Urothelium cell line (cell line): ENCODE measurements at places on chromosomes 5 and 9.

DNA sequence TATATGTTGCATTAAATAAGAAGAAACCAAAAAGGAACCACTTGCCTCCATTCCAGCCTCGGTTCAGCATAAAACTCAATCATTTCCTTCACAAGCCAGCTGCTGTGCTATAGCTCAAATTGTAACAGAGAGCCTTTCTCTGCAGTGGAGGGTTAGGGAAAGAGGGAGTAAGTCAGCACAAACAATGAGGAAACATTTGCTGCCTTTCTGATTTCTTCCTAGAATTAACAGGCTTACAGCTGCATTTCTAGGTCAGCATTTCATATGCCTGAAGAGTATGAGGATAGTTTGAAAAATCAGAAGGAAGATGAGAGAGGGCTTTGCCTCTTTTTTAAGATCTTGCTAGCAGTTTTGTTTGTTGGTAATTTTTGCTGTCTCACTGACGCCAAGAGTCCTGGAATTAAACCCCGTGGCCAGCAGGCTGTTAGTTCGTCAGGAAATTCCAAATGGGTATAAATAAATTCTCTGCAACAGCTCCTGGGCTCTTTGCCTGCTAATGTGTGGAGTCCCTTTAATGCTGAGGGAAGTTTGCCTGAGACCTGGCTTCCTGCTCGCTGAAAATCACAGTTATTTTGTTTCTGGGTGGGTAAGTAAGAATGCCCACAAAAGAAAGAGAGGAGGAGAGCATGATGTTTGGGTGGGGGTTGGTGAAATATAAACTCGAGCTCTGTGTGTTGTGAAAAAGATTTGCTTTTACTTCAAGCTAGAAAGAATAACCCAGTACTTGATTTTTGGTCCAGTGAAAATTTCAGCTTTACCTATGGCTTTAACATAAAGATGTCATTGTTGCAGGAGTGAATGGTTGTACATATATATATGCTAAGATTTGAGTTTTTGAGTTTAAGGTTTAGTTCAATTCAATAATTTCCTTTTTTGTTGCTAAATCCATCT lies 148.1 kb upstream of the DMRT1 start:
- DNase-seq = no peak

GRCh38 chr5:139481580-139482049 lies 943 bp downstream of the STING1 start:
- no peak for DNase-seq

DNA sequence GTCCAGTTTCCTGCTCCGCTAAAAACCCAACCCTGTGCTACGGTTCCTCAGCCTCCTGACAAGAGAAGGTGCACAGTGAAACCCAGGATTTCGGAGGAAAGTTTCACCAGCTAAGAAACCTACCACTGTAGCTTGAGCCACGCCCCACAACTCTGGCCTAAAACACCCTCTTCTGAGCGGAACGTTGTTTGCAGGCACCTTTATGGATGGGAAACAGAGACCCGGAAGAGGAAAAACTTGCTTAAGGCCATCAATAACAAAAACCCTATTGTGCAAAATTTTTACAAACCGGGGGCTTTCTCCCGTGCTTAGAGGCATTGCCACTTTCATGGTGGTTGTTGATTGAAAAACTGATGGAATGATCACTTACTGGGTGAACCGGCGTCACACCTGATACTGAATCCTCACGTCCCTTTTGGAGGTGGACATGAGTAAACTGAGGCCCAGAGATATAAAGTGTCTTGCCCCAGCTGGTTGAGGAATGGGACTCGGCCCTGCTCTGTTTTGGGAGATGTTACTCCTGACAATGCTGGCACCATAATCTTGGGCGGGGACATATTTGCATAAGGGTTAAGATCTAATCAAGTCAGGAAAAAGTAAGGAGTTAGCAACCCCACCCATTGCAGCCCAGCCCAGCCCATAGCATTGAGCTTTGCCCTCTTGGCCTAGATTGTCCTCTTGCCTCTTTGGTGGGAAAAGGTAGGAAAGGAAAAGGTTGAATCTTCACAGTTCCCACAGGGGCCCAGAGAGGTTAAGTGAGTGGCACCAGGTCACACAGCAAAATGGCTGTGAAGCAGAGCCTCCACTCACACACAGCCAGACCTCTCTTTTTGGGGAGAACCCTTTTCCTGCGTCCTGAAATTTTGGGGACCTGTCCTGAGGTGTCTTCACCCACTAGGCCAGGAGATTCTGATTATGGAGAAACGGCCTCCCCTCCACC lies 23.2 kb upstream of the PTGS1 start:
- no peak for DNase-seq

DNA sequence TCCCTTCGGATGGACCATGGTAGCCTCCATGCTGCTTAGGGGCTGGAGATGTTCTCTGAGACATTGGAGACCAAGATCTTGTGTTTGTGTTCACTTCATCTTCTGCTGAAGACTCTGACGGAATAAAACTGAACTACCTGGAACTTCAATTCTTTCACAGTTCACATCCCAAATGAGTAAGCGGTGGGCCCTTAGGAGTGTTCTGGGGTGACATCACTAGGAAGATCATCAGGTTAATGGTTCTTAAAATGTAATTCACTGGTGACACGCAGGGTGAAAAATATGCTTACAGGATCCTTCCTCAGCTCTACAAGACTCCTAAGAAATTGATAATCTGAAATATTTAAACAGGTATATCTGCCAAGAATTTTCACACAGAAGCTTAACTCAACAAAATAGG lies 561.5 kb downstream of the SEMA5A start:
- no peak for DNase-seq

- DNase-seq = no peak
These were observed 500.2 kb upstream of the NUDT12 start for GRCh38 chr5:104062621-104063377.

DNA sequence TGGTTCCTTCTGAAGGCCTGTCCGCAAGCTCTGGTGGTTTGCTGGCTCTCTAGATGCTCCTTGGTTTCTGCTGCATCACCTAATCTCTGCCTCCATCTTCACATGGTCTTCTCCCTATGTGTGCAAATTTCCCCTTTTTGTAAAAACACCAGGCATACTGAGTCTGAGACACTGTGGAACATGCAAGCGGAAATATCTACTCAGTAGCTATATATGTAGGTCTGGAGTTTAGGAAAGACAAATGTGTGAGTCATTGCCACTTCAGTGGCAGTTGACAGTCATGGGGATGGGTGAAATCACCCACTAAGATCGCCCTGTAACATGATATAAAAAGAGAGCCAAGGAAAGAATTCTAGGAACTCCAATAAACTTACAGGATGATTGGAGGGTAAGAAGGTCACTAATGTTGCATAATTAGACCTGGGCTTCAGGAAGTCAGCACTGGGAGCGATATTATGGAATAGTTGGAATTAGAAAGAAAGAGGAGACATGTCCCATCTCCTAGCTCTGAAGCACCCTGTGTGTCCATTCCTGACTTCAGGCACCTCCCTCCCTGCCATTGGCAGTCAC lies 22.7 kb upstream of the UBLCP1 start:
- peak; percentile 75 for DNase-seq

DNA sequence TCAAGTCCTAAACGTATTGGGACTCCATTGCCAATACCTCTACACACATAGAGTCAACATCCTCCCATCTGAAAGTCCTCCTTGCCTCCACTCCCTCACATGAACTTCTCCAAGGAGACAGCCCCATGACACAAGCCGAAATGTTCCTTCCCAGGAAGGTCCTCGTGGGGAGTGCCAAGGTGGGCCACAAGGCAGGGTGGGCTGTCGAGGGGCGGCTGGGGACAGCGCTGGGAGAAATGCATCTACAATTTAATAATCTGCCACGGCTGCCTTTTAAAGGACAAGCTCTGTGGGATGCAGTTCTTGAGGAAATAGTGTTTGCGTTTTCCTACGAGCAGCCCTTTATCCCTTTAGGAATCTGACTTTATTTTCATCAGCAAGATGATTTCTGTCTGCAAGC lies 138.7 kb downstream of the GABBR2 start:
- no peak for DNase-seq

DNA sequence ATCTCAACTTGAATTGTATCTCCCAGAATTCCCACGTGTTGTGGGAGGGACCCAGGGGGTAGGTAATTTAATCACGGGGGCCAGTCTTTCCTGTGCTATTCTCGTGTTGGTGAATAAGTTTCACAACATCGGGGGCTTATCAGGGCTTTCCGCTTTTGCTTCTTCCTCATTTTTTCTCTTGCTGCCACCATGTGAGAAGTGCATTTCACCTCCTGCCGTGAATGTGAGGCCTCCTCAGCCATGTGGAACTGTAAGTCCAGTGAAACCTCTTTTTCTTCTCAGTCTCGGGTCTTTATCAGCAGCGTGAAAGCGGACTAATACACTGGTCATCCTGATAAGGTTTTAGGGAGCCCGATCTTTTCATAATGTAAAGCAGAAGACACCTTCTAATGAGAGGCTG lies 687.0 kb upstream of the FTMT start:
- DNase-seq = no peak

GRCh38 chr5:60959156-60959555 lies 14.2 kb downstream of the NDUFAF2 start:
- DNase-seq = no peak

GRCh38 chr5:84255315-84255714 lies 129.4 kb downstream of the EDIL3 start:
- DNase-seq = peak; percentile 21

GRCh38 chr9:108053555-108054061 lies 564.0 kb upstream of the KLF4 start:
- peak; percentile 39 for DNase-seq

DNA sequence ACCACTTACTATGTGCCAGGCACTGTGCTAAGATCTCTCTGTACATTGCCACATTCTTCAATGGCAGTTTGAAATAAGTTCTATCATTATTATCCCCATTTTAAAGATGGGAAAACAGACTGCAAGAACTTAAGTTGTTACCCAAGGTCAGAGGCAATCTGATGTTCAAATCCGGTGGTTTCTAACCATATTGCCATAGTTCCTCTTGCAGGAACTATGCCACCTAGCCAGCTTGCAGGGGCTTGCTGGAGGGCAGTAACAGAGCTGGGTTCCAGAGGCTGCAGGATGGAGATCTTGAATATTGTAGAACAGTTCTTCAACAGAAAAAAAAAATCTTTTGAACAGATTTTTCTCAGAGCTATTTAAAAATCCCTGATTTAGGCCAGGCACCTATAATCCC lies 71.8 kb upstream of the TNFAIP8 start:
- DNase-seq = no peak

- no peak for DNase-seq
These were observed 165.5 kb upstream of the NFIL3 start for GRCh38 chr9:91589101-91589553.

GRCh38 chr9:90909225-90909624 lies 107.6 kb downstream of the SYK start:
- no peak for DNase-seq

DNA sequence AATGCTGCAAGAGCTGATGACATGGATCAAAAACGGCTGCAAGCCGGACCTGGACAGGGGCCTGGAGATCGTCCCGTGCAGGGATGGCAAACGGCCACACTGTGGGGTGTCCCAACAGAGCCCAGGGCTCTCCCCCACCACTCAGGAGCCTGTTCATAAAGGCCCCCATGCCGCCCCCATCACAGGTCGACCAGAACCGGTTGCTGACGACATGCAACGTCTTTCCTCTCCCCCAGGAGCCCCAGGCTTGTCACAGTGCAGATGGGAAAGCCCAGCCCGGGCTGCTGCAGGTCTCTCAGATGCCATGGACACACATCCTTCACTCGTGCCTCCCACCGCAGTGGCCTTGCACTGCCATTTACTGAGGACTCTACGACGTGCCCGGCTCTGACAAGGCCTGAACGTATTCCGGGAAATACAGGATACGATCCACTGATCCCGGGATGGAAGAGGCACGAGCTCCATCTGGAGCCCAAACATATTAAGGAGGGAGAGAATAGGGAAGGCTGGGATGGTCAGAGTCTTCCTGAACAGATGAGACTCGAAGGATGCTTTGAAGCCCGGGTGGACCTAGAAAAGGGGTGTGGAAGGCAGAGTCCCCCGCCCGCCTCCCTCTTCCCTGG lies 76.5 kb upstream of the SARDH start:
- no peak for DNase-seq

GRCh38 chr5:96790961-96791504 lies 16.7 kb downstream of the ERAP1 start:
- DNase-seq = no peak

DNA sequence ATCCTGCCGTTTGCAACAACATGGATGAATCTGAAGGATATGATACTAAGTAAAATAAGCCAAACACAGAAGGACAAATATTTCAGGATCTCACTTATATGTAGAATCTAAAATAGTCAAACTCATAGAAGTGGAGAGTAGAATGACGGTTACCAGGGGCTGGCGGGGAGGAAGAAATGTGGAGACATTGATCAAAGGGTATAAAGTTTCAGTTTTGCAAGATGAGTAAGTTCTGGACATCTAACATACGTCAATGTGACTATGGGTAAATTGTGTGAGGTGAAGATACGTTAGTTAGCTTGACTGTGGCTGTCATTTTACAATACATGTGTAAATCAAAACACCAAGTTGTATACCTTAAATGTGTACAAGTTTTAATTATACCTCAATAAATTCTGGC lies 200.3 kb downstream of the SNX18 start:
- no peak for DNase-seq

DNA sequence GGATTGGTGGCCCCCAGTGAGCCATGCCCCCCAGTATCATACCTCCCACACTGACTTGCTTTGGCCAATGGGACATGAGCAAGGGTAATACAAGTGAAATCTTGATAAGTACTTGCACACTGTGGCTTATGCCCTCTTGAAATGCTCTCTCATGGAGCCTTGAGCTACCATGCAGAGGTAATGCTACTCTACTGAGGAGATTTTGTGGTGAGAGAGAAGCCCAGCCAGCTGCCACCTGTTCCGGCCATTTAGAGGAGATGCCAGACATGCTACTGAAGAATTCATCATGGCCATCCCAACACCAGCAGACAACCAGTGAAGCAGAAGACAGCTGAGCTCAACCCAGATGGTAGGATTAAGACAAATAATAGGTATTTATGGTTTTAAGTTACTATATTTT lies 299.5 kb downstream of the MEF2C start:
- DNase-seq = no peak

DNA sequence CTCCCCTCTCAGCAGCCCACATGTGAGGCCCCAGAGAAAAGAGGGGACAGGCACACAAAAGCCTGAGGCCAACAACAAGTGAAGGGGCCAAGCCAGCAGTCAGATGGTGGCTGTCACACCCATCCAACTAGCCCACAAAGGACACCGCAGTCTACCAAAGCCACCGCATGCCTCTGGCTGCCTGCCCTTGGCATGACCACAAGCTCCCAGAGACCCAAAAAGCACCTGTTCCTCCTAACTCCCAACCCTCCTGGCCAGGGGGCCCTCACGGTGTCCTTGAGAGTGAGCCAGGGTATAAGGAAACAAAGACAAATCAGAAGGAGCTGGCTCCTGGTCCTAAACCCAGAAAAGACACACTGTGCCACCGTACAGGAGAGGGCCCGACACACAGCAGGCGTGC lies 77.8 kb upstream of the LRRTM2 start:
- no peak for DNase-seq
